ENCODE measurements at places on chromosomes 5 and 9.

- DNase-seq, result no peak
Observed at GRCh38 chr9:129384491-129385210, 206.6 kb upstream of the IER5L start.

DNA sequence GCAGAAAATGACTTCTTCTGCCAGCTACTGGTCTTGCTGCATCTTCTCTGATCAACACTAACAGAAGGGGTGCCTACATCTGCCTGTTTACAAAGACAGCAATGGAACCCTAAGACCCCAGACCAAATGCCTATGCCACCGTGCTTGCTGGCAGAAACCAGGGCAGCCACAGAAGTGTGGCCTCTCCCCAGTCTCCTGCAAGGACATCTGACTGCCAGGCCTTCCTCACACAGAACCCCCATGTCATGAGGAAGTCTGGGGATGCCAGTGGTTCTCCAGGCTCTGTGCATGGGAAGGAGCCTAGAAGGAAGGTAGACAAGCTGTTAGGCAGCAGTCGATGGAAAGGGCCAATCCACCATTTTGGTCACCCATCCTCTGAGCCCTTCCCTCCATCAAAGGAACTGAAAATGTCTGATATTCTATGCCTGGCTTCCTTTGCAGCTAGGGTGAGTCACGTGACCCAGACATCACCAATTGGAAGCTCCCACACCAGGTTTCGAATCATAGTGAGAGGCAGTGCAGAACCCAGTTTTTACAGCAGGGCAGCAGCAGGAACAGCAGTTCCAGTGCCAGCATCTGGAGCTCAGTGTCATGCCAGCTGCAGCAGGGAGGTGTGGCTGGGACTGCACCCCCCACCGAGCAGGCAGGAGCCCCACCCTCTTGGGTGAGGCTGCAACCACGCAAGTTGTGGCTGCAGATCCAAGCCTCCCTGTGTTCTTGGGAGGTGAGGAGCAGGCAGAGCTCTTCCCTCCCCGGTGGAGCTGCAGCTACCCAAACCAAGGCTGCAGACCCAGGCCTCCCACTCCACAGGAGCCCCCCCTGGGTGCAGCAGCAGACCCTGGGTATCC lies 123.4 kb downstream of the OLFM1 start:
- no peak for DNase-seq

DNA sequence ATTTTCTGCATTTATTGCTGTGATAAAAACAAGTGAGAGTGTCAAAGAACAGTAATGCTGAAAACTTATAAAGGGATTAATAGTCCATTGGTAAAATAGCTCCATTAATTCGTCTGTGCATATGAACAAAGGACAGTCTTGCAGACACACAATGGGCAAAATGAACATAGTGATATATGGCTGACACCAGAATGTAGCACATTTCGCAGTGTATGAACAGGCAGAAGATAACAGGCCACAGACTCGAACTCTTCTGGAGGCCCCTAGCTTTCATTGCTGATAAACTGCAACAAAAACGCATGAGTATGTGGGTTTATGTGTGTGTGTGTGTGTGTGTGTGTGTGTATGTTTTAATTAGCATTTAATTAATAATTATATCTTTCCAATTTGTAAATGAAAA lies 354.8 kb downstream of the TAF11L14 start:
- no peak for DNase-seq

DNA sequence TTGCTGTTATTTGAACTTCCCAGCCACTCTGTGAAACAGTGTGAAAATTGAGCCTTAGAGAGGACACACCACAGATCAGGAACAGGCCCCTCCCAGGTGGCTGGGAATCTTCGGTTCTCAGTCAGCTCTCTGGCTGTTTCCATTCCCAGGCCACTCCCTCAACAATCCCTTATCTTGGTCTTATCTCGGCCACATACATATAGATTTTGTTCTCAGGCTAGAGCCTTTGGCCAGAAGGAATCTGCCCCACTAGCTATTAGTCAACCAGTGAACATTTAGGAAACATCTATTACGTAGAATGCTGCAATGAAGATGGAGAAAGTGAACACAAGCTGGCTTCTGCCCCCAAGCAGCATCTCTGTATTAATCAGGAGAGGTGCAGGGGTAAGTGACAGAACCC lies 21.0 kb upstream of the WWC1 start:
- DNase-seq, result no peak

- no peak for DNase-seq
Observed at GRCh38 chr5:157165261-157165660, 803 bp downstream of the GARIN3 start.

DNA sequence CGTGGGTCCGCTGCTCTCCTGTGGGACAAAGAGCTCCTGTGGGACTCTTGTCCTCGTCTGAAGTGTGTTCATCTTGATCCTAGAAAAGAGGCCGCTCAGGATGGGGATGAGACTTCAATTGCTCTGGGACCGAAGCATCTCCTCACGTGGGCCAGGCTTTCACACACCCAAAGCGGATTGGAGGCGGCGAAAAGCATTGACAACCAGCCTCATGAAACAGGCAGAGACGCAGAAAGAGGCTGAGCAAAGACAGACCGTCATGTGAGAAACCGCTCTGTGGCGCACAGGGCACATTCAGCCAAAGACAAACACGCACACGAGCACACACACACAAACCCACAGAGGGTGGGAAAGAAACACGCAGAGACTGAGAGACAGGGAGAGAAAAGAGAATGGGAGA lies 479.5 kb downstream of the SPATA31A7 start:
- DNase-seq, result no peak

DNA sequence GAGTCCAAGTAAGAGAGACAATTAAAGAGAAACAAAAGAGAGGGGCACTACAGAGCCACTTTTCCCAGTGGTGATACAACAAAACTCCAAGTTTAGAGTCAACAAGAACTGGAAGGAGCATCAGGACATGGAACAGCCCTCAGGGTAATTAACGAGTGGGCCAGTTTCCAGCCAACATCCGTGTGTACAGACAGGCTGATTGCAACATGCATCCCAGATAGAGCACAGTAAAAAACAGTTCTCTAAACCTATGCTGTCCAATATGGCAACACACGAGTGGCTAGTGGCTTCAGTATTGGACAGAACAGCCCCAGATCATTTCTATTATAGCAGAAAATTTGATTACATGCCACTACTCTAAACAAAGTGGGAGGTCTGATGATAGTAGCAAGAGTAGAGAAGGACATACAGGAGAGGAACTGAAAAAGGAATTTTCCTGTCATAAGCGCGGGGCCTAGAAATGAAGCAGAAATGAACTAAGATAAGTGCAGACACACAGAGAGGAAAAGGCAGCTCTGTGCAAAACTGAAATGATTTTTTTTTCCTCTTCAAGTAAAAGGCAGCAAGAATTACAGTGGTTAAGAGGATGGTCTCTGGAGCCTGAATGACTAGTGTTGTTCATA lies 175.6 kb upstream of the CCNG1 start:
- DNase-seq, result no peak

- no peak for DNase-seq
Observed at GRCh38 chr9:125243792-125244260, 2.7 kb upstream of the HSPA5 start.

DNA sequence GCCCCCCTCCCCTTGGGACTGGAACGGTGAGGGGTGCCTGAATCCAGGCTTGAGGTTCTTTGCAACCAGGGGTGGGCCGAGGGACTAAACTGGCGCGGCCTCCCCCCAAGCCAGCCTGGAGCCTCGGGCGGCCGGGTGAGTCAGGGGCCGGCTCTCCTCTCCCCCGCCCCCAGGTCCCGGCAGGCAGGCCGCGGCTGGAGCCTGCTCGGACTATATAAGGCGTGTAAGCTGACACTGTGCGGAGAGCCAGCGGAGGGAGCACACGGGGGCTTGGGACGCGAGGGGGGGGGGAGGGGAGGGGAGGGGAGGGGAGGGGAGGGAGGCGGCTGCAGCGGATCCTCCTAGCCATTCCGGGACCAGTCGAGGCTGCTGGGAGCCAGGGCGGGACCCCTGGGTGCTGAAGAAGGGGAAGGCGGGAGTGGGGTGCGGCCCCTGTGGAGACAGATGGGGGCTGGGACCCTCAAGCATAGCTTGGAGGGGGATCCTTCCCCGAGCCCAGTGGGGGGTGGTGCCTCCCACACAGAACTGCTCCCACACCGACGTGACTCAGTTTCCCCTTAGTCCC lies 595 bp downstream of the PDLIM7 start:
- no peak for DNase-seq

DNA sequence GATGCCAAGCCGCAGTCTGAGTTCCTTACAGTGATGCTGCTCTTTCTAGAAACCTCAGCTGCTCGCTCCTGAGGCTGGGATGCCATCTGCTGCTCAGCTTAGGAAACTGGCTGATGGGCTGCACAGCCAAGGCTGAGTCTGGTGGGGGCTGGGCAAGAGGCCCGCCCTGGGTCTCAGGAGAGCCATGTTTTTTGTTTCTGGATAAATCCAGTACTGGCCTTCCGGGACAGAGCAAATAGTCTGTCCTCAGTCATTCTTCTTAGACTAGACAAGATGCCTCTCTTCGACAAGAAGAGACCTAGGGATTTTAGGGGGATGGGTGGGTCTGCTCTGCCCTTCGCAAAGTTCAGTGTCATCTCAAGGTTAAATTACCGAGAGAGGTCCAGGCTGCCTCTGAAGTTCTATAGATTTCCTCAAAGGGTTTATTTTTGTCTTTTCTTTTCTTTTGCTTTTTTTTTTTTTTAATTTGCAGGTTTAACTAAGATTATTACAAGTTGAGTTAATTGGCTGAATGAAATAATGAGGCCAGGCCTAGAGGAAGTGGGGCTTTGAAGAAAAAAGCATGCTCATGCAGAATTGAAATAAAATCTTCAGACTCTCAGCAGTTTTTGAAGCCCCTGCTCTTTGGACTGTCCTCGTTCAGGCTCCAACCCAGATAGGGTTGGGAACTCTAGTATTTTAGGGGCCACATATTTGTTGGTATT lies 30.6 kb upstream of the MATR3 start:
- peak; percentile 11 for DNase-seq

DNA sequence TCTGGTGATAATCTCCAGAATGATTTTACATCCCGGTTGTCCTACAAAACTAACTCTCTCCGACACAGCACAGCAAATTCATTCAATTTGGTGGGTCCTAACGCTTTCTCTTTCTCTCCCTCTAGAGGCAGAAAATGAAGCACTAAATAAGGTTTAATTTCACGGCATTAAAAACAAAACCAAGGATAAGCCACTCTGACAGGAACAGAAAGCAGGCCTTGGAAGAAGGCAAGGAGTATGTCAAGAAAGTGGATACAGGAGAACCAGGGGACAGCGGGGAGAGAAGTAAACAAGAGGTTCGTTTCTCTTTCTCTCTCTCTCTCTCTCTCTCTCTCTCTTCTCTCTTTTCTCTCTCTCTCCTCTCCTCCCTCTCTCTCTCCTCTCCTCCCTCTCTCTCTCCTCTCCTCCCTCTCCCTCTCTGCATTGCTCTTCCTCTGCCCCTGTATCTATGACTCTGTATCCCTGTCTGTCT lies 49.8 kb downstream of the EBF1 start:
- DNase-seq, result no peak

DNA sequence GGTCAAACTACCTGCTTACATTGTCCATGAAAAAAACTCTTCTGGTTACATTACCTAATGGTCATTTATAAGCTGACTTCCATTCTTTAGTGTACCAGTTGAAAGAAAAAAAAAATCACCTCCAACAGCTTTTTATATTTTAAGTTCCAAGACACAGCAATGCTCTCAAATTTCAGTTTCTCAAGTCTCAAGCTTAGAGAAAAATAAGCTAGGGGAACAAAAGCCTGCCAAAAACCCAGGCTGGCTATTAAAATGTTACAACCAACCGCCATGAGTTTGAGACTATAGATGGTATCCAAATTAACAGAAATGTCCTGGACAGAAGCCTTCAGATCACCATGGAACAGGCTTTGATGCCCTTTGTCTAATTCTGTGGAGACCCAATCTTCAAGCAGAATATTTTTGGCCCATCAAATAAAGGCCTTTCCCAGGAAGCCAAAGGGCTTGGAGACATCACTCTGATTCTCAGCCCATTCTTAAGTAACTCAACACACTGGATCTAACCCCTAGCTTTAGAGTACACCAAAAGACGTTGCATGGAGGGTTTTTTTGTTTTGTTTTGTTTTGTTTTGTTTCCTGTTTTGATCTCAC lies 343.7 kb downstream of the GLIS3 start:
- DNase-seq, result no peak

DNA sequence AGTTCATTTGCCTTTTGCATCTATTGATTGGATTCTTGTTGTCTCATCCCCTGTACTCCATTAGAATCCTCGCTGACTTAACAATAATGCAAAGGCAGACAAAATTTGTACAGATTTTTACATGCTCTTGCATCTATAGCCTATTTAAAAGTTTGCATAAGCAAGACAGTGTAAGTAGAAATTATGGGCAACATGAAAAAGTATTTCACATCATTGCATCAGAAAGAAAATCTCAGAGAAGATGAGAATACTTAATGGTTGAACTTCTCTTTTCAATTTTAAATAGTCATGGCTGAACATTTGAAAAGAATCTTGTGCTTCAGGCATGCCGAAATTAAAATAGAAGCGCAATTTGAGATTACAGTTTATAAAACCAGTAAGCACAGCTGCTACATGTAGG lies 226.4 kb downstream of the EFNA5 start:
- DNase-seq, result no peak

GRCh38 chr5:153624451-153624765 lies 133.9 kb downstream of the GRIA1 start:
- no peak for DNase-seq

DNA sequence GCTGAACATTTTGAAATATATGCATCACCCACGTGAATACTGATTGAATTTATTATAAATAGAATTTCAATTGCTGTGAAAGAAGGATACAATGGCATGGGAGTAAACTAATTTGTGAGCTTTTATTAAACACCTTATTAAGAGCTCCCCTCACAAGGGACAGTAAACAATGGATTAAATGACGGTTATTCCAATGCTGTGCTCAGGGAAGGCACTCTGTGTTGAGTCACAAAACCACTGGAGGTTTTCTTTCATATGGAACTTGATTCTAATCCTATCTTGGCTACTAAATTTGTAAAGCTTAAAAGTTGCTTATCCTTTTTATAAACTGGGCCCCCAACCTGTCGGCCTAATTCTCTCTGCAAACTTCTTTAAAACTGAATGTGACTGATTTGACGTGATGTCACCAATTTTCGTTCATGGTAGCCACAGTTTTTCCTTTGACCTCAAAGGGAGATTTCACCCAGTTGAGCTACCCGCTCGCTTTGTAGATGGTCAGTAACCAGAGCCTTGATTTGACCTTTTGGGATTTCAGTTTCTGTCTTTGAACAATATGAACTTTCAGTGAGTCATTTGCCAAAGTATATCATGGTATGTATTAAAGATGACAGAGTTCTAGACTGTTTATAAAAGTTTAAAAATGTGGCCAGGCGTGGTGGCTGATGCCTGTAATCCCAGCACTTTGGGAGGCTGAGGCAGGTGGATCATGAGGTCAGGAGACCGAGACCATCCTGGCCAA lies 61.3 kb upstream of the PIK3R1 start:
- no peak for DNase-seq

- DNase-seq, result no peak
Observed at GRCh38 chr5:112958093-112959088, 18.2 kb upstream of the DCP2 start.

DNA sequence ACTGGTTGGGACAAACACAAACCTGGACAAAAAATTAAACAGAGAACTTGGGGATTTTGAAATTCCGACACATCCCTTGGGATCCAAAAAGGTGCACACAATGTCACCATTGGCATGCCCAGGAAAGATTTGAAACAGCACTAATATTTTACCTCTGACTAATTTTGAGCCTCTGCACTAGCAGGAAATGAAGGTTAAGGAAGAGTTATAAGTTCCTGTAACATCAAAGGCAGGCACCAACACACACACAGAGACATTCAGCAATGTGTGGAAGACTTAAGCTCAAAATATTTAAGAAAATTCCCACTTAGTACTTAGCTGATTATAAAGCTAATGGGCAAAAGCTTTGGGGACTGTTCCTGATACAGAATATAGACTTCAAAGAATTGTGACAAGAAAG lies 247.0 kb downstream of the CDH9 start:
- DNase-seq, result no peak

- DNase-seq, result no peak
Observed at GRCh38 chr5:160251406-160252155, 22.3 kb downstream of the FABP6 start.

Measured in stimulated activated CD8-positive, alpha-beta memory T cell treated with anti-CD3 and anti-CD28 coated beads, Interleukin-4, amount 100 ng/mL, for 1 hour (primary cell).